GM12891 (cell line): ENCODE measurements at places on chromosomes 7 and 10.
A peak's percentile ranks its signal among the peaks of the same experiment; 100 is the strongest.

- no peak for DNase-seq
Measured at GRCh38 chr10:12218991-12219390, 23.0 kb downstream of the CDC123 start.

DNA sequence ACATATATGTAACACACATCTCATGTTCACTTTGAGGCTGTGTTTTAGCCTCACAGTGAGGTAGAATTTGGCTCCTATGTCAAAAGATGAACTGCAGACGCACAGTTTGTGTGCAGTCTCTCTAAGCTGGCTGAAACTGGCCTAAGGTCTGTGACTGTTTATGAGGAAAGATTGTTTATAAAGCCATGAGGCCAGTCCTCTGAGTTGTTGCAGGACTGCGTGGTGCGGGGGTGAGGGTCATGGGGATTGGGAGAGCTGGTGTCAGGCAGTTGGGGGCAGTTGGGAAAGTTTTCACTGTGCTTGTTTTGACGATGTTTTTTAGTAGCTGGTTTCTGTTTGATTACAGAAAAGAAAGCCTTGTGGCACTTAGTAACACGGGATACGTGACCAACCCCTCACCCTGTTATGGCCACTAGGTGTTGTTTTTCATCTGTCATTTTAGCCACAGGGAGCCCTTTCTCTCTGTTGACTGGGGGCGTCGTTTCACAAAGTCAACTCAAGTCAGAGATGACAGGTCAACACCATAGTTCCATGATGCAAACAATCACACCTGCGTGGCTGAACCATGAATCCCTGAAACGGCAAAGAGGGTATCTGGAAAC lies 310.9 kb downstream of the CCDC3 start:
- DNase-seq: no peak

DNA sequence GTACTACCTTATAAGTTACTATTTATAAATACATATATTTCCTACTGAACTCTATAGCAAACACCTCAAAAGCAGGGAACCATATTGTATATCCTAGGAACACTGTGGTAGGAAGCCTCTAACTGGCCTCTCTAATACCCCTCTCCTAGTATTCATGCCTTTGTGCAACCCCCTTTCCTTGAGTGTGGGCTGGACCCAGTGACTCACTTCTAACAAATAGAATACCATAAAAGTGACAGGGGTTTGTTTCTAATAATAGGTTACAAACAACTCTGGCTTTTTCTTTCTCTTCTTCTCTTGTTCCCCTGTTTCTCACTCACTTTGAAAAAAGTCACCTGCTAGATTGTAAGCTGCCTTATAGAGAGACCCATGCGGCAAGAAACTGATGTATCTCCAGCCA lies 51.6 kb upstream of the MACC1 start:
- DNase-seq: no peak

- DNase-seq: peak; percentile 0
Measured at GRCh38 chr7:119197877-119198527, 973.5 kb downstream of the ANKRD7 start.

GRCh38 chr7:135205850-135206249 lies 5.5 kb downstream of the WDR91 start:
- DNase-seq: no peak

- DNase-seq: no peak
Measured at GRCh38 chr7:144822223-144822622, 13.6 kb downstream of the TPK1 start.

GRCh38 chr7:51481421-51481820 lies 164.8 kb upstream of the COBL start:
- no peak for DNase-seq

DNA sequence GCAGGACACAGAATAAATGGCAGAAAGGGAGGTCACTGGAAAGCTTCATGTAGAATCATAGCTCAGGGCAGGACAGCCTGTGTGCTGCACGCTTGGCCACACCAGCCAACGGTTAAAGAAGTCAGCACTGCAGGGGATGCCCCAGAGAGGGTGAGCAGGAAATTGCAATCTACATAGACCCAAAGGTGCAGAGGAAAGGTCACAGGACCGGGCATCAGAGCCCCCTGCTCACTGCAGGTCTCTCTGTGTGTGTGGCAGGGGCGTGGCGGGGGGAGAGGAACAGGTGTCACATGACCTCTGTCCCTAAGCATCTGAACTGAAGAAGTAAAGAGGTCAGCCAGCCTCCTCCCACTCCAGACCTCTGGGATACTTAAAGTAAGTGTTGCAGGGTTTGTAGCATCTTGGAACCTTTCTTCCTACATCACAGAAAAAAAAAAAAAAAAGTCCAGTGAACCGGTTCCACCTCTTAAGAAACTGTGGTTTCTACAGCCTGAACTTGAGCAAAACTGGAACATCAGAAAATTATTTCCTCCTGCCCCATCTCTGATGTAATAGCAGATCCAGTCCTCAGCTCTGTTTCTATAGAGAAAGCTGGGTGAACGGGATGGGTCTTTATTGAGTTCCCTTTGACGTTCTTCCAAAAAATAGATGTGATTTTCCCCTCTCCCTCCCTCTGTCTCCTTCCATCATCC lies 64.3 kb downstream of the RGS10 start:
- DNase-seq: no peak

GRCh38 chr10:132407846-132408278 lies 10.9 kb downstream of the PWWP2B start:
- DNase-seq: peak; percentile 62

- no peak for DNase-seq
Measured at GRCh38 chr10:59064080-59064692, 112.3 kb upstream of the PHYHIPL start.

- DNase-seq: no peak
Measured at GRCh38 chr10:113894581-113894980, 40.1 kb downstream of the NHLRC2 start.

- DNase-seq: no peak
Measured at GRCh38 chr10:33005322-33006301, 47.6 kb upstream of the ITGB1 start.

GRCh38 chr7:51263631-51264484 lies 52.8 kb downstream of the COBL start:
- no peak for DNase-seq

DNA sequence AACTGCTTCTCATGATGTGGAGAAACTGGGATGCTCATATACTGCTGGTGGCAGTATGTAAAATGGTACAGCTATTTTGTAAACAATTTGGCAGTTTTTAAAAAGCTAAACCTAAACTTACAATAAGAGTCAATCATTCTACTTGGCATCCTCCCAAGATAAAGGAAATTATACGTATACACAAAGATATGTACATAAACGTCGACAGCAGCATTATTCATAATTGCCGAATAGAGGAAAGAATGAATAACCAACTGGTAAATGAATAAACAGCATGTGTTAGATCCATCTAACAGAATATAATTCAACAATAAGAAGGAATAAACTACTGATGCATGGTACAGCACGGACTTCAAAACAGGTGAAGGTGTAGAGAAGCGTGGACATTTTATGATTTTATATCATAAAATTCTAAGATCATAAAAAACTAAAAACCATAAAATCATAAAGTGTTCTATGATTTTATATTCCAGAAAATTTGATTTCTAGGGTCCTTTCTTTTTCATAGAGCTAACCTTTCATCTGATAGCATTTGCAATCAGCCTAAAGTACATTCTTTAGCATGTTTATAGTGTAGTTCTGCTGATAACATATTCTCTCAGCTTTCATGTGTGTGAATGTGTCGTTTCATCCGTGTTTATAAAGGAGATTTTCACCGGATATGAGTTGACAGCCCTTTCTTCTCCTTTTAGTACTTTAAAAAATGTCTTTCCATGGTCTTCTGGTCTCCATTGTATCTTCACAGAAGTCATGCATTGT lies 261.5 kb downstream of the DIP2C start:
- DNase-seq: no peak

GRCh38 chr10:92816091-92816531 lies 32.2 kb upstream of the EXOC6 start:
- DNase-seq: no peak

DNA sequence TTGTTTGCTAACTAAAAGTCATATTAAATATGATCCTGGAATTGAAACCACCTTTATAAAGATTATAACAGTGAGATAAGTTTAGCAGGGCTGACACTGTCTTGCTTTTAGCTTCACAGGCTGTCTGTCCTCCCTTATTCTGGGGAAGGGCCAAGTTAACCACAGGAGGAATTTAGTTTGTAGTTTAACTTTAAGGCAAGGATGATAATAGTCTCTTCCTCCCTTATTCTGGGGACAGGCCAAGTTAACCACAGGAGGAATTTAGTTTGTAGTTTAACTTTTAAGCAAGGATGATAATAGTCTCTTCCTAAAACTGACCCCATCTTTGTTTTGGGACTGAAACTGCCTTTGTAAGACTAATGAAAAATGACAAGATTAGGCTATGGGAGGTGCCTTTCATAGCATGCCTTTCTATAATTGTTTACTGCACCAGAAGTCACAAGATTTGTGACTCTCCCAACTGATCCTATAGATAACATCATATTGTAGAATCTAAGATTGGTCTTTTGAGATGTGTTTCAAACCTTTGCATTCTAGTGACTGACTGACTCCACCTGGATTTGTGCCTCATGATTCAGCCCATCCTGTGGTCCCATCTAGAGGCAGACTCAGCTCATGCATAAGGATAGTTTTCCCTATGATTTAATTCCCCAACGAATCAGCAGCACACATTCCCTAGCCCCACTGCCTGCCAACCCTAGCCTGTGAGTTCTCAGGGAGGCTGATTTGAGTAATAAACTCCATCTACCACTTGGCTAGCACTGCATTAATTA lies 212.0 kb downstream of the MAGI2 start:
- DNase-seq: no peak

GRCh38 chr7:148688526-148688925 lies 10.2 kb upstream of the CUL1 start:
- no peak for DNase-seq

- no peak for DNase-seq
Measured at GRCh38 chr7:22676385-22676784, 50.6 kb upstream of the IL6 start.

GRCh38 chr7:100604976-100605911 lies 3.1 kb downstream of the PCOLCE start:
- DNase-seq: no peak

GRCh38 chr7:132029369-132030085 lies 473.1 kb upstream of the PODXL start:
- DNase-seq: no peak
